Gastrocnemius medialis (tissue), 4 donors: ENCODE measurements at places on chromosomes 4 and X. TPM values are rescaled to one million over a fixed set of nuclear protein-coding genes. Genes with fewer than 3 reads are reported as not detected.

Gene NSG1
- 0.13 TPM for total RNA-seq

Gene SPP1
- total RNA-seq = 1.4 TPM

Gene RHOXF2B
- not detected for total RNA-seq

Gene OPRPN
- total RNA-seq = not detected

Gene CCKAR
- not detected for total RNA-seq

Gene DGKK
- total RNA-seq = not detected

Gene POF1B
- 0.51 TPM for total RNA-seq

Gene CBR4
- total RNA-seq = 16.5 TPM

Gene SH3D19
- total RNA-seq = 38.3 TPM

Gene BTC
- 0.16 TPM for total RNA-seq

Gene CXCL9
- 0.46 TPM for total RNA-seq

Gene TLR7
- 0.23 TPM for total RNA-seq

Gene RFC1
- total RNA-seq = 19.6 TPM

Gene RADX
- 0.36 TPM for total RNA-seq

Gene PNCK
- total RNA-seq = 0.98 TPM

Gene AWAT2
- not detected for total RNA-seq

Gene RNF128
- total RNA-seq = 5.3 TPM

Gene TKTL2
- total RNA-seq = not detected

Gene RHOXF1
- total RNA-seq = not detected

Gene DIPK2B
- 10.1 TPM for total RNA-seq

Gene SPANXD
- total RNA-seq = not detected

Gene PAGE1
- not detected for total RNA-seq

Gene VCX3A
- total RNA-seq = not detected
